ENCODE measurements at places on chromosomes 2 and 18.

- DNase-seq = no peak
Measured at GRCh38 chr18:13877157-13877556, 38.2 kb downstream of the MC2R start.

- no peak for DNase-seq
Measured at GRCh38 chr18:31655354-31655753, 29.0 kb downstream of the B4GALT6 start.

DNA sequence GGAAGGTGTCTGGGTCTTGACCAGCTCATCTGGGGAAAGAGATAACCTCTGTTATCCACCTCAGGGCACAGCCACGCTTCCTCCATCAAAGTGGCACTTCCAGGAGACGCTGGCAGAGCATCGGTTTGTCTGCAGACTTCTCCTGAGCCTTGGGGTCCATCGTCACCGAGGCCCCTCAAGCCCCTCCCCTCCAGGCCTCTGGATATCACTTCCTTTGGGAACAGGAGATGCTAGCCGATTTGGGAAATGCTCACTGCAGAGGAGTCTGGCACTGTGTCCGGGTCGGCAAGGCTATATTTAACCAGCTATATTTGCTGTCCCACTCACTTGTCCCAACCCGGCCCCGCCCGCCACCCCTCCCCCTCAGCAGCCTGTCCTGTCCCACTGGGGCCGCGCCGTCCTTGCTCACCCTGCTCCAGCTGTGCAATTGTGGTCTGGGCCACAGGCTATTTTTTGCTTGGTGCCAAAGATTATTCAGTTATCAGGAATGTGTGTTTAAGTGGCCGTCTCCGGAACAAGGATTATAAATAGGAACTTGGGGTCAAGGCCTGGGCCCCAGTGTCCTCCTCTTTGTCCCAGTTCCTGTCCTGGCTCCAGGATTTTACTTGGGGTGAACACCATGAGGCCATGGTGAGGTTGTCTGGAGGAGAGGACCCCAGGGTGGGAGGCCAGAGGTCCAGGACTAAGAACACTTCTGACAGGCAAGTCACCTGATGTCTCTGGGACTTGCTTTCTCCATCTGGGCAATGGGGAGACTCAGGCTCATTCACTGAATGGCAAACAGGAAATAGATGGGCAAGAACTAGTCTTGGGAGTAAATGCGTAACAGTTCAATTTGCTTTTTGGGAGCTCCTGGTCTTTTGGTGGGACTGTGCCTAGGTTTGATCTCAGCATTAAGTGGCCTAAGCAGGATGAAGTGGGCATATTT is 263.6 kb downstream of the DYSF start:
- DNase-seq = no peak

GRCh38 chr2:120103723-120104467 is 91.0 kb downstream of the EPB41L5 start:
- no peak for DNase-seq

DNA sequence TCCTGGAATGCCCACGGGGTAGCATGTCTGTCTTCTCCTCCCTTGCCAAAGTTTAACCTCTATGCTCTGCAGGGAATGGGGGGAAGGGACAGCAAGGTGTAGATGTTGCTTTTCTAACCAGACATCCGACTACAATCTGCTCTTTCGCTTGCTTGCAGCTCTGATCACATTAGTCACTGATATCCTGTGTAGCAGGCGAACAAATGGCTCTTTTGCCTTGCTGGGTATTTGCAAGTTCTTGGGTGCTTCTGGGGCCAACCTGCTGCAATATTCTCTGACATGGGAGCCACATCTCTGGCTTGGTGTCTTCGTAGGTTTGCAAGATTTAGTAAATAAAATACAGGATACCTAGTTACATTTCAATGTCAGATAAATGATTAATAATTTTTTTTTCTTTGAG is 190.0 kb downstream of the ASB1 start:
- no peak for DNase-seq

DNA sequence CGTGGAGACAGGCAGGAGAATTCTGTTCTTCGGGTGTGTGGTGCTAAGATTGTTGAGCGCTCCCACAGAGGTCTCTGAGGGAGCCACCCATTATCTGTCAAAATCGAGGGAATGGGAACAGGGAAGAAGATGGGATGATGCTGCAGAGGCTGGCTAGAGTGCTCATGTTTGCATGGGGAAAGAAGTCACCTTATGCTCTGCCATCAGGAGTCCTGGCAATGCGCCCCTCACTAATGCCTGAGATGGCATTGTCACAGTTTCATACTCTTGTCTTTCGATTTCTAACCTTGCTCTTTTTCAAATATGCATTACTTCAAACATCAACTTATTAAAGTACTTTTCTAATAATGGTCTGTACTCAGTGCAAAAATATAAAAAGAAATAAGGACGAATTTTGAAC is 463.3 kb upstream of the CELF4 start:
- no peak for DNase-seq

GRCh38 chr18:5890331-5891183 is 4.8 kb downstream of the TMEM200C start:
- no peak for DNase-seq

Measured in NCI-H146 (cell line).